Stimulated activated naive CD4-positive, alpha-beta T cell (primary cell): ENCODE measurements at places on chromosomes 3 and 15.

- DNase-seq, result no peak
Measured at GRCh38 chr3:58754074-58754473, 87.5 kb upstream of the FAM3D start.

DNA sequence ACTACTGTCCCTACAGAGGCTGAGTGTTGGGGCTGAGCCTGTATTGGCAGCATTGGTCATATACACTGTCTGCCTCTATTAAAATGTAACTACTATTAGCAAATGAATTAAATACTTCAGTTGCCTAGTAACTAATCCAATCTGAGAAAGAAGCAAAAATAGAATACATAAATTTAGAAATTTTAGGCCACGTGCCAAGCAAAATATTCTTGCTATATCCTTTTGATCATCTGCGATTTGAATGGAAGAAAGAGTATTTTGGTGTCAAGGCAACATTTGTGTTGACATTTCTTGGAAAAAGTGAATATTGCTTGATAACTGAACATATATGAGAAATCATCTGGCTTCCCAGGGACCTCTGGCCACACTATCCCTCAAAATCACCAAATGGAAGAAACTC, 148.2 kb upstream of the TOPAZ1 start:
- no peak for DNase-seq

DNA sequence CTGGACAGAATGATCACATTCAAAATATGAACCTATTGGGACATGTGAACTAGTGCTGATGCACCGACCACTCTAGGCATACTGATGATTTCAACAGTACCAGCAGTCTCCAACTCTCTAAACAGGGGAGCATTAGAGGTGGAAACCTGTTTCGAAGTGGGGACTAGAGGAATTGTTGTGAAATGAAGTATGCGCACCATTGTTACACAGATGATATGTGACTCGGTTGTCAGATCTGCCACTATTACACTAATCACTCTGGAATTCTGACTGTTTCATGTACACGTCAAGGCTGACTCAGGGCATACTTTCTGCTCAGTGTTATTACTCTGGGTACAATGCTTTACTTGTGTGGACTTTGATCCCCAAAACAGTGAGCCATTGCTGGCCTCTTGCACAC, 198.2 kb upstream of the UBE2E2 start:
- no peak for DNase-seq

DNA sequence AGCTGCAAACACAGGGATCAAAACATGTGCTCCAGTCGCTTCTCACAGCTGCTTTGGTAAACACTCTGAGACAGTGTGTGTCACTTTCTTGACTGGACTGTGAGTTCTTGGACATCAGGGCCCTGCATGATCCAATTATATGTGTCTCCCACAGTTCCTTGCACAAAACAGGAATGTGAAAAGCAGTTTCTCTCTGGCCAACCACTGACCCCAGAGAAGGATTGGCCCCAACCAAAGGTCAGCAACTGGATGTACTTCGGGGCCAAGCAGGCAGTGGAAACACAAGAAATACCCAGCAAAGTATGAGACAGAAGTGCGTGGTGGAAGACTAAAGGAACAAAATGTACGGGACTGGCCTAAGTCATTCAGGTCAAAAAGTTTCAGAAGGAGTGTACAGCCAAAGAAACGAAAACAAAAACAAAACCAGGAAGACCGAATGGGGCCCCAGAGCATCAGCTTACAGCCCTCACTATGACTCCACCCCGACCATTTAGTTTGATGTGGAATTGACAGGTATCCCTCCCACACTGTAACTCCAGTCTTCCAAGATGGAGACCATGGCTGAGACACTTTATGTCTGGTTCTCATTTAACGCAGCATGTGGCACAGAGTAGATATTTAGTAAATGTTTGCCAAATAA, 76.7 kb upstream of the LPP start:
- DNase-seq, result no peak

DNA sequence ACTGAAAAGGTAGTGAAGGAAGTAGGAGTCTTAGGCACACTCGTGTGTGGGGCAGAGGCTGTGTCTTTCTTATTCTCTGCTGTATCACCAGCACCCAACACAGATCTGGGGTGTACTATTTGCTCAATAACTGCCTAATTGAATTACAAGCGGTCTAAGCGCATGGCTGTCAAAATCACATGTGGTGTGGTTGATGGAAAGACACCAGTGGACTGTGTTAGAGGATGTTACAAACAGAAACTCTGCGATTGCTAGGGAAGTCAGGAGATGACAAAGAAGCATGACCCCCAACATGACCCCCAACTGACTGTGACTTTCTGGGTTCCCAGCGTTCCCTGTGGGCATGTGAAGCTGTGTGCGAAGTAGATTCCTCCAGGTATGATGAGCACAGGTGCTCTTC, 32.0 kb downstream of the ATG7 start:
- DNase-seq, result no peak

DNA sequence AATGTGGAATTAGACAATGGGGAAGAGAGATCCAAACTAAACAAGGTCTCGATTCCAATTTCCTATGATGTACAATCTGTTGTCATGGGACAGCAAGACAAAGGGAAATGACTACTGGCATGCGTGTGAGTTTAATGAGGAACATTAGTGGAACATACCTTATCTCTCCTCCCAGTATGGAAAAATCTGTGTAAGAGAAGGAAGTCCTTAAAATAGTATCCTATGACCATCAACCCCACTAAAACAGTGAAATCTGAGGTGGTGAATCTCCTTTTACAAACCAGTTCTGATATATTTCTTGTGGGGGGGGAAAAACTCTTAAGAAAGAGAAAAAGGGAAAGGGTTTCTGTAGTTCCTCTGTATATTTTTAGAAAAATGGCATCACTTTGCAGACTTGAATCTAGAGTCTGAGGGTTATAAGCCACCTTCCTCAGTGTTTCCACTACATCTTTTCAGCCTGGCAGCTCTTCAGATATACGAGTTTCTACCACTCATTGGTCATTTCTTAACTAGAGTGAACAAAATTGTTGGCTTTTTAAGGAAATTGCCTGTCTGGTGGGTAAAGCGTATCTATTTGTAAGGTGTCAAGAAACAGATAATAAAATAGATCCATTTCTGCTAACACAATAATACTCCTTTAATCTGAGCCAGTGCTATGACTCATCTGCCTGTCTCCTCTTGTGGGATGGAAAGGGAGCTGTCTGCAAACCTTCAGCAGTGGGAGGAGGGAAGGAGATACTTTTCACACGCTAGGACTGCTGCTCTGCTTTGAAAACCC, 3.0 kb upstream of the TNFAIP8L3 start:
- DNase-seq, result no peak

GRCh38 chr15:53675832-53676231, 83.6 kb downstream of the WDR72 start:
- no peak for DNase-seq

- no peak for DNase-seq
Measured at GRCh38 chr3:20700714-20701113, 514.7 kb upstream of the SGO1 start.

GRCh38 chr15:51369451-51369761, 28.0 kb downstream of the GLDN start:
- DNase-seq, result no peak

GRCh38 chr3:141499965-141500364, 13.1 kb downstream of the RASA2 start:
- DNase-seq, result no peak

DNA sequence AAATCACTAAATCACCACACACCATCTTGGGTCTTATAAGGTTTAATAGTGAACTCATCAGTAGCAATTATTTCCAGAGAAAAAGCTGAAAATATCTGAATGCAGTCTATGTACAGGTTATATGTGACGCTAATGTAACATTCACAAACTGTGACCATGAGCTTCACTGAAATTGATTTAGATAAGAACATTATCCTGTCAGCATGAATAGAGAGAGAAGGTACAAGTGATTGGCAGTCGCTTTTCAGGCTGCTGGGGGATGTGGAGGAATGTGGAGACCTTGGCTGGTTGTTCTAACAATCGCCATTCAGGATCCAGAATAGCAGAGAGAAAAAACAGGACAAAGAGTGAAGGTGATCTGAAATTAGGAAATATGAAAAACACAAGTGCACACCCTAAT, 98.1 kb downstream of the CADPS start:
- DNase-seq, result no peak

- no peak for DNase-seq
Measured at GRCh38 chr3:71231680-71232079, 351.8 kb downstream of the FOXP1 start.

DNA sequence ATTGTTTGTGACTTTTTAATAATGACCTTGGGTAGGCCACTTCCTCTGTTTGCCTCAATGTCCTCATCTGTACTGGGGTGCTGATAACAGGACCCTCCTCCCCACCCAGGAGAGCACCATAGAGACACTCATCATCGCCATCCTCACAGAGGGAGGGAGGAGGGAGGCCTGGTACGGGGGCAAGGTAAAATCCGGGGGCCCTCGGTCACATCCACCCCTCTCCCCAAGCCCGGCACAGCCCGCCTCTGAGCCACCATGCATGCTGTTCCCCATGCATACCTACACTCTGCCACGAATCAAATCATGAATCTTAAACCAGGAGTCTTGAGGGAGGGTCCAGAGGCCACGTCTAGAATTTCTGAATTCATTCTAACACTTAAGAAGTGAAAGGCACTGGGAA, 74.9 kb upstream of the IQSEC1 start:
- no peak for DNase-seq

DNA sequence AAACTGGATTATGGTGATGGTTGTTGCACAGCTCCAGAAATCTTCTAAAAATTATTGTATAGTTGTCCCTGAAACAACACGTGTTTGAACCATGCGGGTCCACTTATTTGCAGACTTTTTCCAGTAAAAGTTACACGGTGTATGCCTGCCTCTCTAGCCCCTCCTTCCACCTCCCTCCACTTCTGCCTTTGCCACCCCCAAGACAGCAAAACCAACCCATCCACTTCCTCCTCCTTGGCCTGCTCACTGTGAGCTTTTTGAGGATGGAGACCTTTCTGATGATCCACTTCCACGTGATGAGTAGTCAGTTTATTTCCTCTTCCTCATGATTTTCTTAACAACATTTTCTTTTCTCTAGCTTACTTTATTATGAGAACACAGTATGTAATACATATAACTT, 5.4 kb downstream of the CYFIP1 start:
- DNase-seq, result no peak

DNA sequence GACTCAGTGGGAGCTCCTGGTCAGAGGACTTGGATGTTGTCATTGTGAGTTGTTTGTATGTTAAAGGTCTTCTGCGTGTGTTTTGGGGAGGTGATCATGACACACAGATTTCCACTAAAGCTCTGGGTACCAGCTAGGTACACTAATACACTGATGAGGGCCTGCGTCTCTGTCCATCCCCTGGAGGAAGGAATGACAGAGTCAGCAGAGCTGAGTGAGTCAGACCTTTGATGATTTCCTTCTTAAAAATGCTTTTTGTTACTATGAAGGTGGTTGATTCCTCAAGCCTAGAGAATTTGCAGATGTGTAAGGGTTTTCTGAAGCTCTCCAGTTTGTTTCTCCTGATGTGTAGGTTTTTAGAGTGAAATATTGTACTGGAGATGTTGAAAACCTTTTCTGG, 424.1 kb upstream of the TPM1 start:
- no peak for DNase-seq

- no peak for DNase-seq
Measured at GRCh38 chr15:62472616-62473299, 307.7 kb upstream of the C2CD4B start.
